SW480 (cell line): ENCODE measurements at places on chromosomes 16 and 17.
A peak's percentile ranks its signal among the peaks of the same experiment; 100 is the strongest.

- DNase-seq, result peak; percentile 23
Measured at GRCh38 chr17:39236981-39237441, 11.3 kb upstream of the STAC2 start.

- no peak for DNase-seq
Measured at GRCh38 chr16:12535535-12536411, 267.9 kb downstream of the CPPED1 start.

GRCh38 chr17:41711669-41712400, at the start of gene GAST:
GAST (plus strand) TSS chr17:41712331; CDS start chr17:41715437, 3,106 bp downstream.
- DNase-seq, result peak; percentile 71

DNA sequence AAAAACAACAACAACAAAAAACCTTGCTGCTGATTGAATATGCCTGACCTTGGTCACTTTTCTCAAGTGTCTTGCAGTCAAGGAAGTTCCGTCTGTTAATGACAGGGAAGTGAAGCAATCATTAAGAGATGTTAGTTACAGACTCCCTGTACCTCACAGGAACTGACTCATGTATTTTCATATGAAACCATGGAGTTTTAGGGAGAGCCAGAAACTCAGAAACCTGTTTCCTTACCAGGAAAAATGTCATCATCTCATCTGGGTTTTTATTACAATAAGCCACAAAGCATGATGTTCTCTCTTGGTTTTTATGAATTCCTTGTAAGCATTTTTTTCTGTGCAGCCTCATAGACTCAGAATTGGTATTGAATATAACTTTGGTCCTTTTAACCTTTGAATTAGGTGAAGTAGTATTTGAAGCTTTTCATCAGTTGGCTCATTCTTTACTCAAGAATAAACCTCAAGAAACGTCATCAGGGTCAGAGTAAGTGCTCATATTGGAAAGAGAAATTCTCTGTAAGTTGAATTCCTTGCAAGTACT, 10.3 kb downstream of the LYRM1 start:
- DNase-seq, result no peak

DNA sequence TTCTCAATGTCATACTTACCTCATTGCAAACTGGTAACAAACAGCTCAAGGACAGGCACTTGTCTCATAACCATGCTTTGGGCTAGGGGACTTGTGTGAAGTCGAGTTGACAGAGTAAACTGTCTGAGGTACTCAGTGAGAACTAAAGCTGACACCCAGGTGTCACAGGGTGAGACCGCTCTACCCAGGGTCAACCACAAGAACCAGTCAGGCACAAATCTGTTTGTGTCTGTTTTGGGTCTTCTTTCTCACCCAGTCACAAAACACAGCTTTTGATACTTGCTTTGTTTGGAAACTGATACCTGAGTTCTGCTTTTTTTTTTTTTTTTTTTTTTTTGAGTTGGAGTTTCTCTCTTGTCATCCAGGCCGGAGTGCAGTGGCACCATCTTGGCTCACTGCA, 161.1 kb downstream of the STX8 start:
- DNase-seq, result no peak

GRCh38 chr16:11780991-11781680, 15.9 kb downstream of the ZC3H7A start:
- no peak for DNase-seq

GRCh38 chr16:50801036-50801435, 59.1 kb downstream of the CYLD start:
- no peak for DNase-seq

DNA sequence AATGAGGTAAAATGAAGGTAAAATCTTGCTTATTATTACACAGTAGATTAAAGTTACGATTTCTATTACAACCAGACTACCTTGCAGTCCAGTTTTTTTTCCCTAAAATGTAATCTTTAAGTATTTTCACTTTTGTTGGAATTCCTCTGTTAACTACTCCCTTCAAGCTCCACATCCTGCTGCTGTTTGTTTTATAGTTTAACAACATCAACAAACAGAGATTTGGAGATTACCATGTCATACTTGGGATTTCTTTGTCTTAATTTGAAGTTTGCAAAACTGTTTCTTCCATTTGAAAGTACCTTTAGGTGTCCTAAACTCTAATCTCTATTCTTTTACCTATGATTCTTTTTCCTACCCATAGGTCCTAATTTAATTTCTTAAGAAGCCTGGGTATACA, 83.3 kb downstream of the ABHD15 start:
- no peak for DNase-seq

- DNase-seq, result peak; percentile 78
Measured at GRCh38 chr17:45385331-45385997, 47.2 kb downstream of the ARHGAP27 start.

DNA sequence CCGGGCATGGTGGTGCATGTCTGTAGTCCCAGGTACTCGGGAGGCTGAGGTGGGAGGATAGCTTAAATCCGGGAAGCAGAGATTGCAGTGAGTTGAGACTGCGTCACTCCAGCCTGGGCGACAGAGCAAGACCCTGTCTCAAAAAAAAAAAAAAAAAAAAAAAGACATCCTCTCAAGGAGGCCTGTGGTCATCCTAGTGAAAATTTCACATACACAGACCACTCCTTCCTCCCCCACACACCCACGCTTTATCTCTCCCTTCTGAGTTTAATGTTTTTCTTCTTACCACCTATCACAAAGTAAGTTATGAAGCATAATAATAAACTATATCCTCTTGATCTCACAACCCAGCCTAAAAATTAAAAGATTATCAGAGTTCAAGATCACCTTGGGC, 1.3 kb upstream of the NOL11 start:
- no peak for DNase-seq

- no peak for DNase-seq
Measured at GRCh38 chr17:63786117-63786516, 12.1 kb downstream of the DDX42 start.

GRCh38 chr16:11507991-11508390, 78.7 kb downstream of the LITAF start:
- no peak for DNase-seq

- no peak for DNase-seq
Measured at GRCh38 chr17:825216-825615, 43.1 kb downstream of the MRM3 start.

- DNase-seq, result no peak
Measured at GRCh38 chr16:85262558-85263238, 150.4 kb upstream of the CIBAR2 start.

DNA sequence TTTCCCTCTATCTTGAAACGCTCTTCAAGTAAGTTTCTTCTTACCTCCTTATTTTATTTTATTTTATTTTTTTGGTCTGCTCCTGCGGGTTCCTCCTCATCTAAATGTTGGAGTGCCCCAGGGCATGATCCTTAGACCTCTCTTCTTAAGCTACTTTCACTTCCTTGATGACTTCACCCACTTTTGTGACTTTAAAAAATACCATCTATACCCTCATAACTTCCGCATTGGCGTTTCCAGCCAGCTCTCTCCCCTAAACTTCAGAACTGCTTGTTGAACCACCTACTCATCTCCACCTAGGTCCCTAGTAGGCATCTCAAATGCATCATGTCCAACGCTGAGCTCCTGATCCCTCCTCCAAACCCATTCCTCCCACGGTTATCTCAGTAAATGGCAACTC, 51.4 kb upstream of the NFAT5 start:
- DNase-seq, result no peak

- peak; percentile 59 for DNase-seq
Measured at GRCh38 chr16:2675714-2676113, 6.6 kb upstream of the KCTD5 start.

DNA sequence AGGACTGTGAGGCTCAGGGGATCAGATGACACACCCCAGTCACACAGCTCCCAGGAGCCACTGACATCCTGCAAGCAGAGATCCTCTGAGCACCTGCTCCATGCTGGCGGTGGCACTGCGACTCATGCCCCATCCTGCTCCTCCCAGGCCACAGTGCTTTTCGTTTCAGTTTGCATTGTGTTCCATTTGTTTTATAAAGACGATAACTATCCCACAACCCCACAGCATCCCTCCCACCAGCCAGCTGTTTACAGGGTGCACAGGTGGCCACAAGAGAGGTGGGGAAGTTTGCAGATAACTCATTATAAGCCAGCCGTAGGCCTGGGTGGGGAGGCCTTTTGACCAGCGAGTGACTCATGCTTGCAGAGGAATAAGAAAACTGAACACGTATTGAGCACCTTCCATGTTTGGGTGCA, 28.2 kb downstream of the BCO1 start:
- DNase-seq, result peak; percentile 89

DNA sequence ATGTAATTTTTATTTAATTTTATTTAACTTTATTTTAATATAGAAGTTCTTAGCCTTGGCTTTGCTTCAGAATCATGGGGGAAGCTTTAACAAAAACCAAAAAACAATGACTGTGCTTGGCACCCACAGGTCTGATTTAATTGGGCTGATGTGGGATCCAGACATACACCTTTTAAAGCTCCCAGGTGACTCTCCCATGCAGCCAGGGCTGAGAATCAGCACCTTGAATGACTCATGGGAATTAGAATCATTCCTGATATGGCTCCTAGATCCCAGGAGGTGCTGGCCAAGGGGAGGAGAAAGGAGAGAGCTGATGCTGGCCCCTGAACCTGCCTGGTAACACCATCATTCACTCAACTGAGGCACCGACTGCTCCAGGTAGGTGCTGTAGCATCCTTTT, 240.7 kb downstream of the PARN start:
- DNase-seq, result no peak

GRCh38 chr17:77768248-77768852, 190.2 kb upstream of the TNRC6C start:
- no peak for DNase-seq

DNA sequence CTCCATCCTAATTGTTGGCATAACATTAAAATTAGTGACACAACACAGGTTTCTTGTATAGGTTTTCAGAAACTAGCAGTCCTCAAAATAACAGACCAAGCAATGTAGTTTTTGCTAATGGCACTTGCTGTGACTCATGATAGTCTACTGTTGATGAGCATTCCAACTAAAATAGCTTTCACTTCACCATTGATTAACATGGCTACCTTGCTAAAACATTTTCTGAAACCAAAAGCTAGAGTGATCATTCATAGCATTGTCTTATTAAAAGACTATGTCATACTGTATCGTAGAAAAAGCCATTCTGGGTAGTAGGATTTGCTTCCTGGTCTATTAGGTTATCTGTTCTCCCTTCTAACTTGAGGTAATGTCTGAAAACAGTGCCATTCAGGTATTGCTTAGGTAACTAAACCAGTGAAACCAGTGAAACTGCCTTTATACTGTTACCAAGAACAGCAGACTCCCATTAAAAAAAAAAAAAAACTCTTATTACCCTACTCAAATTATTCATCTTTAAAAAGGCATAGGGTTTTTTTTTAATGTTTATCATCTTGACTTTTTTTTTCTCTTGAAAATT, 2.5 kb upstream of the CLTC start:
- DNase-seq, result peak; percentile 43
